ENCODE measurements at places on chromosomes 5 and 9.

DNA sequence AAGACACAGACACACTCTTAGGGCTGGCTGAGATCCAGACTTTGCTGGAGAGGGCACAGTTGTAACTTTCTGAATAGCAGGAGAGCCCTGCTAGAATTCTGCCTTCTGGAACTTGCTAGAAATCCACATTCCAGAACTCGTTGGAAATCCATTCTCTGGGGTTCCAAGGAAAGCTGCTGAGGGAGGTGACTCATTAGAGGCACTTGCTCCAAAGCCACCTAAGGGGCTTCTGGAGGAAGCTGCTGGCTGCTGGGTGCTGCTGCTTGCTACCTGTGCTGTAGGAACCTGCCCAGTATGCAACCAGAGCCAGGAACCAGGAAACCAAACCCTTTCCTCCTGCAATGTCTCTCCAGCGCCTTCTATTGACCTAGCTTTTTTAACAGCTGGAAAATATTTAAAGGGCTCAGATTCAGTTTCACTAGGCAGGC lies 4.1 kb upstream of the TLE4 start:
- no peak for DNase-seq

GRCh38 chr9:79301085-79301484 lies 270.7 kb upstream of the TLE4 start:
- no peak for DNase-seq

- no peak for DNase-seq
Observed at GRCh38 chr9:99173570-99174504, 47.9 kb downstream of the ALG2 start.

- DNase-seq = no peak
Observed at GRCh38 chr5:33166522-33166921, 274.2 kb upstream of the TARS1 start.

- no peak for DNase-seq
Observed at GRCh38 chr9:107338911-107339659, 56.0 kb downstream of the RAD23B start.

DNA sequence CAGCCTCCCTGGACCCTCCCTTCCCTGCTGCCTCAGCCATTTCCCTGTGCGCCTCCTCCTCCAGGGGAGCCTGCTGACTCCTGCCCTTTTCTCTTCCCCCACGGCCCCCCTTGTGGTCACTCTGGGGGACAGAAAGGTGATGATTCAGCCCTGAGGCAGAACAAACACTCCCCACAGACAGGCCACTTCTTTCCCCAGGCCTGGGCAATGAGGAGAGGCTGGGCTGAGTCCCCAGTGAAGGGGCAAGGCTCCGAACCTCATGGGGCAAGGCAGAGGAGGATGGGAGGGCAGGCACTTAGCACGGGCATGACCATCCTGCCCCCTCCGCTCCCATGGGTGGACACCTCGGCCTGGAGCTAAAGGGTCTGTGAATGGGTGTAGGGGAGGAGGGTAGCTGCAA lies 21.0 kb downstream of the CSF1R start:
- no peak for DNase-seq
